Calu3 (cell line): ENCODE measurements at places on chromosomes 5 and 9. TPM values are rescaled to one million over a fixed set of nuclear protein-coding genes. Genes with fewer than 3 reads are reported as not detected.

Gene OLFML2A
- 0.88 and 0.99 TPM in 2 replicates for total RNA-seq

DNA sequence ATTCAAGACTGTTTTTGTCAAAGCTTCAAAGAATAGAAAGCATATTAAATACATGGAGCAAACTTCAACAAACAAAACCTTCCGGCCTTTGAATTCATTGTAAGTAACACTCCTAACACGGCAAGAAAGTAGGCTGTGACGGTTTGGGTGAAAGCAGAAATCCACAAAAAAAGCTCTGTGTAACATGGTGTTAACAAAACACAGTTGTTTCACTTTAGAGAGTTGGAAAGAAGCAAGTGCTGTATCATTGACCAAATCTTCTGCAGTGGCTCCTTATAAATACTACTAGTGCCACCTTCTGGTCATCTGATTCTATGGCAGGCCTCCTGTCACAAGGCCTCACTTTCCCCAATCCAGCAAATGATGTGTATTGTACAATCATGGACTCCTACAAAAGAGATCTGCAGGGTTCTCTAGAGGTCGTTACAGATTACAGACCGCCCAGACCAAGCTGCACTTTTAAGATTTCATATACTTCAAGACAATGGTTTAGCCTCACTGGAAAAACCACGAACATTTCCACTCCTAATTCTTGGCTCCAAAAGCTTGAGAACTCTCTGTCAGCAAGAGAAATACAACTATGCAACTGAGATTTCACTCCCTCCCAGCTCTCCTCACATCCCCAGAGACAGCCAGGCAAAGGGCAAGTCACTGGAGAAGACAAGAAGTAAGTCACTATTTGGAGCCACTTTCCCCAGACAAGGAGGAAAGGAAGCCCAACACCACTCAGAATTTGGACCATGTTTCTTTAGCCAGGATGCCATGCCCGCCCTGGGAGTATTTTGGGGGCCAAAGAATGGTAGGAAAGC lies 196.2 kb downstream of the DTWD2 start:
- H3K4me3 ChIP-seq = no peak overlapping the region
- no peaks in the 10 kb centered on the region for H3K36me3 ChIP-seq
- H3K4me1 ChIP-seq = no peaks in the 10 kb centered on the region
- H3K27me3 ChIP-seq = no peaks in the 10 kb centered on the region
- H3K27ac ChIP-seq = no peak overlapping the region

Gene FGD3
- total RNA-seq = 3.1 and 4.5 TPM in 2 replicates

DNA sequence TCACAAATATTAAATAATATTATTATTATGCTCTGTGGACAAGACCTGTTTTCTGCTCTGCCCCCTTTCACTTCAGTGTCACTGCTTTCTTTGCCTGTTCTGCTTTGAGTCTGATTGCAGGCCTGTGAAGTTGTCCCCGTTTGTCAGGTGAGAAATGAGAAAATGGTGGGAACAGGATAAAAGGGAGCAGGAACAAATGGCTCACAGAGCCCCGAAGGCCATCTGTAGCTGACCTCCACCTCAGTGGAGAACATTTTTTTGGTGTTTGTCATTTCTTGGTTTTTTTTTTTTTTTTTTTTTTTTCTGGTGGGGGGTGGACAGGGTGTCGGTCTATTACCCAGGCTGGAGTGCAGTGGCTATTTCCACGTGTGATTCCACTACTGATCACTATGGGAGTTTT lies 13.2 kb upstream of the S100Z start:
- H3K4me3 ChIP-seq = no peak overlapping the region
- peaks cover 62% of the 10 kb centered on the region for H3K4me1 ChIP-seq
- H3K27ac ChIP-seq = peak overlapping the region; percentile 66
- no peak for DNase-seq
- H3K36me3 ChIP-seq = peaks cover 62% of the 10 kb centered on the region

DNA sequence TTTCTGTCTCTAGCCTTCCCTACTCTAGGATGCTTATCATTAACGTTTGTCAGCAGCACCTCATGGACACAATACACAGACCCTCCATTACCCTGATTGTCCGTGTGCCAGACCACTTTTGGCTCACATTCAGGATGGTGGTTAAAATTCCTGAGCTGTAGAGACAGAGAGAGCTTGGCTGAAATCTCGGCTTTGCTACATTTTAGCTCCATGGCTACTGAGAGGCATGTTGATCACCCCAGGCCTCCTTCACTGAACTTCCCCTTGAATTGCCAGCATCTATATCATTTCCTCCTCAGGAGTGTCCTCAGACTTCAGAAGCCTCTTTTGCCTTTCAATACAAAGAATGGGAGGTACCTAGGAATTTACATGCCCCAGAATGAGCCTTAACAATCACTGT lies 104.7 kb upstream of the ISL1 start:
- no peak for DNase-seq
- H3K36me3 ChIP-seq = no peaks in the 10 kb centered on the region
- H3K27me3 ChIP-seq = no peaks in the 10 kb centered on the region

- H3K36me3 ChIP-seq = peaks cover 7% of the 10 kb centered on the region
- H3K27me3 ChIP-seq = no peaks in the 10 kb centered on the region
- H3K4me3 ChIP-seq = peak overlapping the region; percentile 46
- peak overlapping the region; percentile 88 for H3K27ac ChIP-seq
- no peak for DNase-seq
Measured at GRCh38 chr9:6153425-6153824, 62.2 kb upstream of the IL33 start.

DNA sequence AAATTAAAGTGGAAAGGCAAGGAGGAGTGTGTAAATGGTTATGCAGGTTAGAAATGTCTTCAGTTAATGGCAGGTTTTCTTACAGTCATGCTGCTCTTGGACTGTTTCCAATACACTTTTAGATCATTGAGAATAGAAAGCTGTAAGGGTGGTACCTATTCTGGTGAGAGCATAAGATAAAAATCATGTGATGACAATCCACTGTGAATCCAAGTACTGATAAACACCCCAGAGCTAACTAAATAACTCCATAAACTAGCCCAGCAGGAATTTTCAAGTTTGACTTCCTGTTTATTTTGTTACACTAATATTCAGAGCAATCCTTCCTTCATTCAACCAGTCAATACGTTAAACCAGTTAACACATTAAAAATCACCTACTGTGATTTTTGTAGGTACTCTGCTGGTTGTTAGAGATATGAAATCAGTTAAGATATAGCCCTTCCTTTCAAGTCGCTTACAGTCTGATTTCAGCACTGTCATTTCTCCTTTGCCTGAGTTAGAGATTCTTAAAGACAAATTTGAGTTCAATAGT lies 22.6 kb downstream of the VCAN start:
- H3K36me3 ChIP-seq = peaks cover 5% of the 10 kb centered on the region
- peak overlapping the region; percentile 20 for H3K27ac ChIP-seq
- peaks cover 16% of the 10 kb centered on the region for H3K4me1 ChIP-seq
- DNase-seq = no peak
- H3K27me3 ChIP-seq = no peaks in the 10 kb centered on the region

DNA sequence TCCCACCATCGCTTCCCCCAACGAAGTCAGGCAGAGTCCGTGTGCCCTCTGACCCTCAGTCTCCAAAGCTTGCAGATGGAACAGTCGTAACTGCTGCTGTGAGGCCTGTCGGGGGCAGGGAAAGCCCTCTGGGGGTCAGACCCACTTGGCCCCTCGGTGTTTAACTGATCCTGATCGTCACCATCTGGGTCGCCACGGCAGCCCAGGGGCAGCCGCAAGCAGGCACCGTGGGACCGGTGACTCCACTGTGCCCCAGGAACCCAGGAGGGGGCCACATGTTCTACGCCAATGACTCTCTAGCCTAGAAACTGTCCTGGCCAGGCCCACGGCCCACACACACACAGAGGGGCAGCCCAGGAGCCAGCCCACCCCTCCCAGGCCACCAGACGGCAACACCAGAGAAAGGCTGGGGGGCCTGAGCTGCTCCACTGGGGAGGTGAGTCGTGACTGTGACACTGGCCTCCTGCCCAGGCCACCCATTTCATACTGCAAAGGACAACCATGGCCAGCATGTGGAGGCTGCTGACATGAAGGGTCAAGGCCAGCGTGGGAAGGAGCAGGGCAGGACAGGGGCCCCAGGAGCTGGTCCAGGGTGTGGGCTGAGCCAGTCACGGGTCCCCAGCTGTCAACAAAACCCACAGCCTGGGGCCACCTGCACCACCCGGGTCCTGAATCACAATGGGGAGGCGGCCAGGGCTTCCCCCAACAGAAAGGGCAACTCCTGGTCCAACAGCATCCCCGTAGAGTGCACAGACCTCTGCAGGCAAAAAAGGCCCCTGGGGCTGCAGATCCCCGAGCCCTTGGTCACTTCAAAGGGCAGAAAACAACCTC lies 20.8 kb downstream of the VAV2 start:
- DNase-seq = no peak
- H3K36me3 ChIP-seq = no peaks in the 10 kb centered on the region
- H3K4me3 ChIP-seq = no peak overlapping the region
- H3K27ac ChIP-seq = no peak overlapping the region

GRCh38 chr9:110115826-110116542 lies 92.0 kb downstream of the C9orf152 start:
- no peak for DNase-seq
- H3K4me1 ChIP-seq = no peaks in the 10 kb centered on the region
- H3K27me3 ChIP-seq = no peaks in the 10 kb centered on the region
- H3K4me3 ChIP-seq = no peak overlapping the region

DNA sequence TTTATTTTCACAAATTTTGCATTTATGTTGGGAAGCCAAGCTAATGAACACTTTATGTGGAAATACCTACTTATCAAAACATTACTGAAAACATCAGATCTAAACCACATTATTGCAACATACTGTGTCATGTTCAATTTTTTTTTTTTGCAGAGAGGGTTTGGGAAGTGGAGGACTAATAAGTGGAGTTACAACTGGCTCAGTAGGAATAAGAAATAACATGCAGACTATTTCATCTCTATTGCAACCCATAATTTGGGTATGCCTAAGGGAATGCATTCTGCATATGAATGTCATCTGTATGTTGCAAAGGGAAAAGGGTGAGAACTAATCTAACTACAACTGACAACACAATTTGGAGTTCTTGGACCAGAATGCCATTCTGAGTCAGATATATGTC lies 41.8 kb downstream of the APC start:
- DNase-seq = no peak
- H3K36me3 ChIP-seq = no peaks in the 10 kb centered on the region
- H3K4me1 ChIP-seq = no peaks in the 10 kb centered on the region
- H3K27ac ChIP-seq = no peak overlapping the region

Gene CA9
- total RNA-seq = 0.64 and 0.76 TPM in 2 replicates

DNA sequence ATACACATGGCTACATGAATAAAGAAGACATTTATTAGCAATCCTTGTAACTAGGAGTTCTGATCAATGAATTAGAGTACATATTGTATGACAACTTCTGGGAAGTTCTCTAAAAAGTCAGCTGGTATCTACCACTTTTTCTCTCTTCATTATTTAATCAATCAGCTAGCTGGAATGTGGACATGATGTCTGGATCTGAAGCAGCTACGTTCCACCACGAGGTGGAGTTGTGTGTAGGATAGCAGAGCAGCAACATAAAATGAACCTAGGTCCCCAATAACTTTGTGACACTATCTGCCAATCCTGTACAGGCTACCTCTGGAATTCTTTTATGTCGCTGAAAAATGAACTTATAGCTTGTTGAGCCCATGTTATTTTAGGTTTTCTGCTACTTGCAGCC lies 32.9 kb upstream of the ENTREP1 start:
- H3K27ac ChIP-seq = no peak overlapping the region
- no peaks in the 10 kb centered on the region for H3K36me3 ChIP-seq
- H3K27me3 ChIP-seq = peaks cover 35% of the 10 kb centered on the region
- H3K4me1 ChIP-seq = no peaks in the 10 kb centered on the region
- H3K4me3 ChIP-seq = no peak overlapping the region
- DNase-seq = no peak

Gene CD74
- 773 and 1,091 TPM in 2 replicates for total RNA-seq

DNA sequence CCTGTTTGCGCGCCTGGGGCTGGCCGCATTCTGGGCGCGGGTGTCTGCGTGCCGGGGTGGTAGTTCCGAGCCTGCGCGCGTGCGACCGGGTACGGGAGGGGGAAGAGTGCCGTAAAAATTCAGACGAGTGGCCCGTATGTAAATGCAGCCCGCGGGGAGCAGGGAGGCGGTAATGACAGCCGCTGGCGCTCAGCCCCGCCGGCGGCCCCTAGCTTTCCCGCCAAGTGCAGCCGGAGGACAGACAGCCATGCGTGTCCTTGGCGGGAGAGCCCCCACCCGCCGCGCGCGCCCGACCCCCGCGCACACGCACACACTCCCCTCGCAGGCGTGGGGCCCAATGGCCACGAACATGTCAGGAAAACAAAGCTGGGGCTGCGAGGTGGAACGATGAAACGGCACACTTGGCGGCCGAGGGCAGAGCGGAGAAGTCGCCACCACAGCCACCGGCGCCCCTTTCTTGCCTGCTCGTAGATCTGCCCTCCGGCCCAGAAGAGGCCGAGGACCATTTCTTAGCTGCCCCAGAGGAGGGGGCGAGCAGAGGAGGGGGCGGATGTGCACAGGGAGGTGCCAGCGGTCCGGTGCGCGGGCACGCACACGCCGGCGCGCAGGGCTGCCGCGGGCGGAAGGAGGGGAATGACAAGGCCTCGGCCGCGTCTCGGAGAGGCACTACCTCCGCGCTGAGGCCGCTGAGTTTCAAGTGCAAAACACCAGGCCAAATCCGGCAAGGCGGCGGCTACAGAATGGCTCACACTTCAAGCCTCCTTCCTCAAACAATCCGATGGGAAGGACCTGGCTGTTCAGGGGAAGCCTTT lies 208.4 kb downstream of the MEF2C start:
- peaks cover 26% of the 10 kb centered on the region for H3K4me1 ChIP-seq
- no peaks in the 10 kb centered on the region for H3K27me3 ChIP-seq

Gene ENTPD2
- total RNA-seq = 3.8 and 5.8 TPM in 2 replicates

DNA sequence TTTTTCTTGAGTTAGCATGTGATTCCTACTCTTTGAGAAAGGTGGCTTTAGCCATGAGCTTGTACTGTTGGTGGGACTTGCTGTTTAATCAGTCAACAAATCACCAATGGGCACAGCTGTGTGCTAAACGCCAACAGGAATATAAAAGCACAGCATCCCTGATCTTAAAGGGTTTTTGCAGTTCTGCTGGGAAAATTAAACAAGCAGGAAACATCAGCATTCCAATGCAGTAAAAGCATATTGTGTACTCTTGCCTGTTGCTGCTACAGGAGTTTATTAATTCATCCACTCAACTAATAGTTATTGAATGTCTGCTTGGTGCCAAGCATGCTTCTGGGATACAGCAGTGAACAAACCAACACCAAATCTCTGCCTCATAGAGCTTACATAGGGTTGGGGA lies 27.4 kb upstream of the F2RL1 start:
- no peak overlapping the region for H3K4me3 ChIP-seq
- DNase-seq = no peak
- peaks cover 33% of the 10 kb centered on the region for H3K36me3 ChIP-seq

- no peak overlapping the region for H3K27ac ChIP-seq
- no peaks in the 10 kb centered on the region for H3K36me3 ChIP-seq
- H3K4me1 ChIP-seq = peaks cover 65% of the 10 kb centered on the region
- no peak overlapping the region for H3K4me3 ChIP-seq
Measured at GRCh38 chr5:6731465-6732237, 18.4 kb downstream of the TENT4A start.

GRCh38 chr9:93577078-93577974 lies 942 bp downstream of the PHF2 start:
- DNase-seq = no peak
- peak overlapping the region; percentile 72 for H3K4me3 ChIP-seq
- H3K36me3 ChIP-seq = peaks cover 19% of the 10 kb centered on the region
- H3K4me1 ChIP-seq = no peaks in the 10 kb centered on the region
- H3K27me3 ChIP-seq = no peaks in the 10 kb centered on the region
- peak overlapping the region; percentile 22 for H3K27ac ChIP-seq

Gene ZNF483
- not detected in 2 replicates for total RNA-seq
